SK-N-SH treated with all-trans-retinoic acid at 6 μM for 48 hours (cell line): ENCODE measurements at places on chromosomes 12 and 14.
A peak's percentile ranks its signal among the peaks of the same experiment; 100 is the strongest.

- ATAC-seq, result peak; percentile 34; the same call in 2 of the 3 replicates
Measured at GRCh38 chr12:87660987-87661774, 368.0 kb downstream of the C12orf50 start.

DNA sequence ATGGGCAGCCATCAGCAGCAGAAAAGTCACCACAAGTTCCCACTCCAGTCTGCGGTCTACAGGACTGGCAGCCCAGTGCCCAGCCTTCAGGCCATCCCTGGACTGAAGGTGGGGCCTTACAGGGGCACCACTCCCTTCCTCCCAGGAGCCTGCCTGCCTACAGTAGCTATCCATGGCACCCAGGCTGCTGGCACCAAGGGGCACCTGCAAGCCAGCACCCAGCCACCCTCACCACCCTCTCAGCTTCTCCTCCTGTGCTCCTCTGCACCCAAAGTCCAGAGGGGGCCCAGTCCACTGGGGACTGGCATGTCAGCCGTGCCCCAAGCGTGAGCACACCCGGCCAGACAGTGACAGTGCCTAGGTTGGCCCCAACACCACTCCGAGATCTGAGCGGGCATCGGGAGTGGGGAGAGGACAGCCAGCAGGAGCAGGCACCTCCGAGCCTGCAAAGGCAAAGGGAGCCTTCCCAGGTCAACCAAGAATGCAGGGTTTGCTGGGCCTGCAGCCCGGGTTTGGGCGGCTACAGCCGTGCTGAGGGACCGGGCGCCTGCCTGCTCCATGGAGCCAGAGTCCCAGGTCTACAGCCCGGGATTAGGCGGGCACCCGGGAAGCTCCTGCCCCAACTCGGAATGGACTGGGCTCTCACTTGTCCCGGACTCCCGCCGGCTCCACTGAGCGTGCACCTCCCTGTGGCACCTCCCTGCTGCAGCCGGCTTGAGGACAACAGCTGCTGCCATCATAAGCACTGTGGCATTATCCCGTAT, 8.1 kb upstream of the OR6C65 start:
- no peak for ATAC-seq

DNA sequence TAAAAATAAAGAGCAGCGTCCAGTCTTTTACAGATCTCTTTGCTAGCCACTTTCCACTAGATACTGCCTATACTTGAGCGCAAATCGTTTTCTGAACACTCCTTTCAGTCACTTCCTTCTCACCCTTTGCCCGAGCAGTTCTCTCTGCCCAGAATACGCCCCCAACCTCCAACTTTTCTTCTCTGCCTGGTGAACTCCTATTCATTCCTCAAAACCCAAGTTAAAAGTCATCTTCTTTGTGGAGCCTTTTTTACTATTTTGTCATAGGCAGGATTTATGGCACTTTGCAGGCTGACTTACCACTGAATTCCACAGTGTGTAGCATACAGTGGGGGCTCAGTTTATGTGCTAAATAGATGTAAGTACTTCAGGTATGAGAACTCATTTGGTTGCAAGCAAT, 4.0 kb downstream of the CCDC63 start:
- no peak for ATAC-seq

DNA sequence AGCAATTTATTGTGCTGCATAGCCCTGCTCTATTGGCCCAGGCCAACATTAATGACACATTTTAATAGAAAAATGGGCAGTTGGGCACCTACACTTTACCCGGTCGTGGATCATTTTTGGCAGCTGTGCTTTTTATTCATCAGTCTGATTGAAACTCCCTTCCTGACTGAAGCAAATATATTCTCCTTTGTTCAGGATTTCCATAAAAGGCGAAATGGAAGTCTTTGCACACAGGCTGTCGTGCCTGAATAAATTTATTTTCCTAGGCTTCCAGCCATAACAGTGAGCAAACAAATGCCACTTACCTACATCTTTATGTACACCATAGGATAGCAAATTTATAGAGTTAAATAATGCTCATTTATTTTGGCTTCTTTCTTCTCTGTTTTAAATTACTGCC, 480.7 kb upstream of the DCN start:
- no peak for ATAC-seq

GRCh38 chr14:99649643-99650042, 4.7 kb downstream of the HHIPL1 start:
- no peak for ATAC-seq

GRCh38 chr14:24694680-24695079, 60.7 kb upstream of the GZMB start:
- ATAC-seq, result no peak
